ENCODE measurements at places on chromosomes 13 and 19. TPM values are rescaled to one million over a fixed set of nuclear protein-coding genes. Genes with fewer than 3 reads are reported as not detected.

The PNKP gene
- 51.5 TPM for total RNA-seq

The CGB2 gene
- total RNA-seq, result not detected

The INSR gene
- 77.0 TPM for total RNA-seq

The CAMSAP3 gene
- not detected for total RNA-seq

The SLC46A3 gene
- 3.3 TPM for total RNA-seq

The C2CD4C gene
- total RNA-seq, result 0.67 TPM

The ZNF575 gene
- total RNA-seq, result 0.65 TPM

The NOSIP gene
- total RNA-seq, result 222 TPM

The ABCA7 gene
- 10.1 TPM for total RNA-seq

The PINLYP gene
- 0.98 TPM for total RNA-seq

The MRPL34 gene
- 40.2 TPM for total RNA-seq

The PTPRS gene
- 28.8 TPM for total RNA-seq

The SIGLEC9 gene
- not detected for total RNA-seq

The ZNF547 gene
- 2.9 TPM for total RNA-seq

The ZNF432 gene
- total RNA-seq, result 5.7 TPM

The CA11 gene
- total RNA-seq, result 2.0 TPM

The LSM7 gene
- 127 TPM for total RNA-seq

The C19orf81 gene
- not detected for total RNA-seq

The ZNF296 gene
- 0.48 TPM for total RNA-seq

The CASP14 gene
- total RNA-seq, result not detected

The CGB3 gene
- total RNA-seq, result not detected

The KIRREL2 gene
- not detected for total RNA-seq

The C3 gene
- total RNA-seq, result 0.57 TPM

The CD33 gene
- total RNA-seq, result not detected

The CPB2 gene
- total RNA-seq, result not detected

The UBE2L5 gene
- not detected for total RNA-seq

The NLRP5 gene
- not detected for total RNA-seq

The TSSK6 gene
- 1.3 TPM for total RNA-seq

The FCHO1 gene
- 1.5 TPM for total RNA-seq

The PCDH17 gene
- total RNA-seq, result 1.4 TPM

The MYO16 gene
- total RNA-seq, result under 0.01 TPM

The C5AR2 gene
- not detected for total RNA-seq

The CYP4F3 gene
- not detected for total RNA-seq

The NCAN gene
- not detected for total RNA-seq

The ACP7 gene
- total RNA-seq, result not detected

The HIF3A gene
- 7.8 TPM for total RNA-seq

The PTGER1 gene
- total RNA-seq, result 0.19 TPM

The TSC22D1 gene
- total RNA-seq, result 49.3 TPM

The SCN1B gene
- 10.3 TPM for total RNA-seq

All from vein endothelial cell (primary cell).